Activated T-helper 17 cell treated with anti-CD3 and anti-CD28 coated beads, Interleukin-2, amount 50 U/mL, for 72 hours (primary cell): ENCODE measurements at places on chromosomes 5 and 9.

- H3K4me1 ChIP-seq, result no peaks in the 10 kb centered on the region
- no peak overlapping the region for H3K27ac ChIP-seq
- no peak for ATAC-seq
- H3K4me3 ChIP-seq, result no peak overlapping the region
- H3K36me3 ChIP-seq, result no peaks in the 10 kb centered on the region
These were observed 433.2 kb downstream of the SEMA5A start for GRCh38 chr5:9112520-9113291.

- ATAC-seq, result no peak
- H3K27me3 ChIP-seq, result no peaks in the 10 kb centered on the region
- no peaks in the 10 kb centered on the region for H3K36me3 ChIP-seq
- no peaks in the 10 kb centered on the region for H3K4me1 ChIP-seq
- no peak overlapping the region for H3K27ac ChIP-seq
- no peak overlapping the region for H3K4me3 ChIP-seq
These were observed 89.0 kb downstream of the ASTN2 start for GRCh38 chr9:117325831-117326230.

GRCh38 chr9:98874721-98875255 lies 67.3 kb downstream of the GALNT12 start:
- no peaks in the 10 kb centered on the region for H3K4me1 ChIP-seq
- no peak overlapping the region for H3K27ac ChIP-seq
- no peak for ATAC-seq

- no peak overlapping the region for H3K4me3 ChIP-seq
- peak; percentile 57 for ATAC-seq
These were observed 4.7 kb downstream of the IFNA8 start for GRCh38 chr9:21413624-21414023.

DNA sequence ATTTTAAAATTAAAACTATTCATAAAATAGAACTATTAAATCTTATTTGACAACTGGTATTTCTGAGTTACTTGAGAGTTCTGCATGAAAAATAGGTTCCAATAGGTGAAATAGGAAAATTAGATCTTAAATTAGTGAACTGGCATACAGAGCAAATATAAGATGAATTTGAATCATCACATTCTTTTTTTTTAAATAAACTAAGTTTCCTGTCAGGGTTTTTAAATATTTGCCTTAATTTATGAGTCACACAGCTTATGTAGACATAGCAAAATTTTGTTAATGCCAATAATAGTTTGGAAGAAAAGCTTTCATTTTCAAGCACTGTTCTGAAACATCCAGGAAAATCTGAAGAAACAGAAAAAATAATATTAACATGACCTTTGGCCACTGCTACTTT lies 311.7 kb upstream of the HAPLN1 start:
- no peaks in the 10 kb centered on the region for H3K4me1 ChIP-seq
- no peaks in the 10 kb centered on the region for H3K27me3 ChIP-seq
- H3K27ac ChIP-seq, result no peak overlapping the region

GRCh38 chr5:4862500-4862899 lies 277.6 kb upstream of the ADAMTS16 start:
- H3K27ac ChIP-seq, result no peak overlapping the region
- peaks cover 4% of the 10 kb centered on the region for H3K27me3 ChIP-seq
- no peak for ATAC-seq
- H3K4me3 ChIP-seq, result no peak overlapping the region

- H3K4me3 ChIP-seq, result no peak overlapping the region
- H3K27ac ChIP-seq, result no peak overlapping the region
- ATAC-seq, result no peak
- no peaks in the 10 kb centered on the region for H3K36me3 ChIP-seq
These were observed 163.5 kb downstream of the HINT1 start for GRCh38 chr5:131001507-131001906.

- no peak overlapping the region for H3K27ac ChIP-seq
- no peak overlapping the region for H3K4me3 ChIP-seq
- no peaks in the 10 kb centered on the region for H3K4me1 ChIP-seq
- no peak for ATAC-seq
- H3K36me3 ChIP-seq, result no peaks in the 10 kb centered on the region
These were observed 356.8 kb upstream of the DMAC1 start for GRCh38 chr9:8156346-8156745.

- peaks cover 11% of the 10 kb centered on the region for H3K27me3 ChIP-seq
- H3K4me3 ChIP-seq, result no peak overlapping the region
- H3K36me3 ChIP-seq, result no peaks in the 10 kb centered on the region
- H3K4me1 ChIP-seq, result no peaks in the 10 kb centered on the region
These were observed 58.6 kb upstream of the XPA start for GRCh38 chr9:97755618-97756267.

DNA sequence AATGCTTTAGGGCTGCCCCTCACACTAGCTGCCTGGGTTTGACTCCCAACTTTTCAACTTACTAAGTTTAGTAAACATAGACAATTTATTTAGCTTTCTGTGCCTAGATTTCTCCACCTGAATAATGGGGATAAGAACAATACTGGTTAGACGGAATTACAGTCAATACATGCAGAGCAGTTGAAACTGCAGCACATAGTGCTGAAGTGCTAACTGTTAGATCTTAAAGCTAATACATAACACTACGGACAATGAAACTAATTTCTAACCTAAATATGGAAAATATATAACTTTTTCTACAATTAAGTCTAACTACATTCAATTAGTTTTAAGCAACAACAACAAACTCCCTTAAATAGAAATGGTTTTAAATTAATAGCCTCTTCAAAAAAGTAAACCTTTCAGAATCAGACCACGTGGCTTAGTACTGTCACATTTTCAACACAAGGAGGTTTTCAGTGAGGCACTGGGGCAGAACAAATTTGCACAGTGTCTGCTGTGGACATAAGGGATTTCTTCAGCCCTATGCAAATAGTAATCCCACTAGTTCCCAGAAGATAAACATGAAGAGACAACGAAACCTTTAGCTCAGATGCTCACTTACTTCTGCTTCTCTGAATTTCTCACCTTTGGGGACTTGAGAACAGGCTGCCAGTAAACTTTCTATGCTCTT lies 293.4 kb downstream of the EDIL3 start:
- ATAC-seq, result no peak
- H3K36me3 ChIP-seq, result no peaks in the 10 kb centered on the region
- H3K27ac ChIP-seq, result no peak overlapping the region
- H3K4me1 ChIP-seq, result no peaks in the 10 kb centered on the region
- H3K27me3 ChIP-seq, result no peaks in the 10 kb centered on the region

GRCh38 chr5:117680426-117680825 lies 1105.8 kb upstream of the SEMA6A start:
- no peaks in the 10 kb centered on the region for H3K36me3 ChIP-seq
- no peaks in the 10 kb centered on the region for H3K27me3 ChIP-seq
- H3K4me3 ChIP-seq, result no peak overlapping the region
- no peak for ATAC-seq
- H3K27ac ChIP-seq, result no peak overlapping the region
- H3K4me1 ChIP-seq, result no peaks in the 10 kb centered on the region

- no peak overlapping the region for H3K27ac ChIP-seq
- H3K36me3 ChIP-seq, result no peaks in the 10 kb centered on the region
- H3K27me3 ChIP-seq, result peaks cover 9% of the 10 kb centered on the region
- H3K4me3 ChIP-seq, result no peak overlapping the region
- ATAC-seq, result no peak
These were observed 28.2 kb downstream of the PTGES start for GRCh38 chr9:129724456-129725190.

DNA sequence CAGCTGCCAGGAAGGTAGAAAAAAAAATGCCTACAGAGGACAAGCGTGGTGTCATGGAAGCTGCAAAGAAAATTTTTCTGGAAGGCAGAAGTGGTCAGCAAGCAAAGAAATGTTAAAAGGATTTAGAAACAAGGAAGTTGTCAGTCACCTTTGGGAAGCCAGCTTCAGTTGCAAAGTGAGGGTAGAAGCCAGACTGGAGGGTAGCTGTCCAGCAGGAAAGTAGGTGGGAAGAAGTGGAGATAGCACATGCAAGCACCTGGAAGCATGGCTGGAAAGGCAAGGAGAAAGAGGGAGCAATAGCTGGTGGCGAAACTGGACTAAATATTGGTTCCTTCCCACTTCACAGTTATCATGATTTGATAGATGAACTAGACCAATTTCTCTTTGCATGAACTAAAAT lies 54.3 kb downstream of the ADRB2 start:
- no peak overlapping the region for H3K4me3 ChIP-seq
- H3K36me3 ChIP-seq, result no peaks in the 10 kb centered on the region
- no peaks in the 10 kb centered on the region for H3K27me3 ChIP-seq
- no peak overlapping the region for H3K27ac ChIP-seq
- no peak for ATAC-seq
- no peaks in the 10 kb centered on the region for H3K4me1 ChIP-seq

DNA sequence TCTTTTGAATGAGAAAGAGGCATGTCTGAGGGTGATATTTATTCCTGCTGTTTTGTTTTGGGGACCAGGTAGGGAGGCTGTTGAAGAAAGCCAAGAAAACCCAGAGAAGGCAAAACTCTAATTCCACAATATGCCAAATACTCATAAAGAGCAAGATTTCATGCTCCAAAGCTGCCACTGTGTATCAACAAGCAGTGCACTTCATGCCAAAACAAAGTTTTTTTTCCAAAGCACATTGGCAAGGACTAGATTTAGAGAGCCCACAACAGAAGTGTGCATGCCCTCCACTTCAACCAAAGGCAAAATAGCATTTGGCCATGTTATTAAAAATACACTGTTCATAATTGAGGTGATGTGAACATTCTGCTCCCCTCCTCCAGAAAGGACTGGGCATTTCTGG lies 229.9 kb downstream of the EBF1 start:
- H3K4me3 ChIP-seq, result no peak overlapping the region
- H3K27me3 ChIP-seq, result peaks cover 8% of the 10 kb centered on the region
- peaks cover 6% of the 10 kb centered on the region for H3K4me1 ChIP-seq
- no peak for ATAC-seq
- H3K36me3 ChIP-seq, result no peaks in the 10 kb centered on the region

- H3K36me3 ChIP-seq, result no peaks in the 10 kb centered on the region
- H3K4me1 ChIP-seq, result no peaks in the 10 kb centered on the region
- peaks cover 28% of the 10 kb centered on the region for H3K27me3 ChIP-seq
- H3K4me3 ChIP-seq, result peak overlapping the region; percentile 64
- no peak for ATAC-seq
- peak overlapping the region; percentile 62 for H3K27ac ChIP-seq
These were observed 71.8 kb downstream of the C9orf50 start for GRCh38 chr9:129549139-129549538.

GRCh38 chr5:75012748-75013147 lies 39.6 kb downstream of the GCNT4 start:
- no peaks in the 10 kb centered on the region for H3K4me1 ChIP-seq
- H3K27me3 ChIP-seq, result peaks cover 5% of the 10 kb centered on the region
- no peak for ATAC-seq
- H3K27ac ChIP-seq, result no peak overlapping the region

- no peak overlapping the region for H3K4me3 ChIP-seq
- ATAC-seq, result no peak
- no peaks in the 10 kb centered on the region for H3K4me1 ChIP-seq
- no peaks in the 10 kb centered on the region for H3K27me3 ChIP-seq
These were observed 102.9 kb downstream of the GHR start for GRCh38 chr5:42526179-42526578.

- H3K36me3 ChIP-seq, result no peaks in the 10 kb centered on the region
- no peaks in the 10 kb centered on the region for H3K4me1 ChIP-seq
- H3K27ac ChIP-seq, result no peak overlapping the region
- ATAC-seq, result peak; percentile 45
These were observed 39.2 kb downstream of the PRUNE2 start for GRCh38 chr9:76866689-76867088.

DNA sequence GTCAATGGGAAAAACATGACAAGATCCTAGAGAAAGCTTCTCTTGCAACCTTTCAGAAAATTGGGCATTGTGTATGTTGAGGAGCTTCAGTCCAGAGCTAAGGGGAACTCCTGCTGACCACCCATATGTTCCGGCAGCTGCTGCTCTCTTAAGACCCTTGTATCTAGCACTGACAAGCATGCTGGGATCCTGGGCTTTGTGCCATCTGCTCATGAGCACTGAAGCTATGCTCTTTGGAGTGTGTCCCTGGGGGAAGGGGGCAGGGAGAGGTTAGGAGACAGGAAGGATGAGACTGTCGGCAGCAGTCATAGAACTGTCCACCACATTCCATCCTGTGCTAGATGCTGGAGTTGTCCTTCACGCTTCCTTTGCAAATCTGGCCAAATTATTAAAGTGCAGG lies 109.3 kb downstream of the JAKMIP2 start:
- no peak for ATAC-seq
- H3K36me3 ChIP-seq, result peaks cover 12% of the 10 kb centered on the region
- H3K27ac ChIP-seq, result no peak overlapping the region
- no peaks in the 10 kb centered on the region for H3K4me1 ChIP-seq
- H3K27me3 ChIP-seq, result no peaks in the 10 kb centered on the region

GRCh38 chr5:51691538-51692079 lies 308.4 kb downstream of the ISL1 start:
- ATAC-seq, result no peak
- H3K27ac ChIP-seq, result no peak overlapping the region
- H3K36me3 ChIP-seq, result no peaks in the 10 kb centered on the region
- H3K4me3 ChIP-seq, result no peak overlapping the region
- H3K27me3 ChIP-seq, result no peaks in the 10 kb centered on the region

DNA sequence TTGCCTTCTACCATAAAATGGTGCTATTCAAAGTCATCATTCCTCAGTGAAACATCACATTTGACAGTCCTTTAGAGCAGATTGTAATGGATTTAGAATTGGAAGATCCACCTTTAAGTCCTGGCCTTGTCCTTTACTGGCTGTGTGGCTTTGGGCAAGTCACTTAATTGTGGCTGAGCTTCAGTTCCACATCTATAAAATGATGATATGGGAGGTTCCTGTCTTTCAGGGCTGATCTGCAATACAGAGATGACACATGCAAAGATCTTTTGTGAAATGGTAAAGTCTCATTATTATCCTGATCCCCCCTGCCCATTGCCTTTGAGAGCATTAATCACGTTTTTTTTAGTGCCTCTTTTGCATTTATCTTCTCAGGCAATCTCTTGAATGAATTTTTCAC lies 58.2 kb downstream of the ZFAND5 start:
- no peak overlapping the region for H3K4me3 ChIP-seq
- no peaks in the 10 kb centered on the region for H3K27me3 ChIP-seq
- ATAC-seq, result no peak
- H3K36me3 ChIP-seq, result no peaks in the 10 kb centered on the region

GRCh38 chr9:109652971-109653370 lies 127.0 kb upstream of the PALM2AKAP2 start:
- H3K4me3 ChIP-seq, result no peak overlapping the region
- ATAC-seq, result no peak
- H3K36me3 ChIP-seq, result no peaks in the 10 kb centered on the region
- peaks cover 24% of the 10 kb centered on the region for H3K27me3 ChIP-seq

DNA sequence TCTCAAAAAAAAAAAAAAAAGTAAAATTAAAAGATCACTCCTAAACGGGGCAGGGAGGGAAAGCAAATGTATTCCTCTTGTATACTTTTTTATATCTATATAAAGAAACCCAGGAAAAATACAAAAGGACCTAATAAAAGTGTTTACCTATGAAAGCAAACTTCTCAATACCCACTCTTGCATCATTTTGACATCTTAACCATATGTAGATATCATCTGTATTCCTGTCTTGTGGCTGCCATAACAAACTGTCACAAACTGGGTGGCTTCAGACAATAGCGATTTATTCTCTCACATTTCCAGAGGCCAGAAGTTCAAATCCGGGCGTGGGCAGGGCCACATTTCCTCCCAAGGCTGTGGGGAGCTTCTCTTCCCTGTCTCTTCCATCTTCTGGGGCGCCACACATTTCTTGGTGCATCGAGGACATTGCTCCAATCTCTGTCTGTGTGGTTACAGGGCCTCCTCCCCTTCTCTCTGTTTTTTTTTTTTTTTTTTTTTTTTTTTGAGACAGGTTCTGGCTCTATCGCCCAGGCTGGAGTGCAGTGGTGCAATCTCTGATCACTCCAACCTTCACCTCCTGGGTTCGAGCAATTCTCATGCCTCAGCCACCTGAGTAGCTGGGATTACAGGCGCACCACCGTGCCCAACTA lies 58.4 kb upstream of the IL17B start:
- peaks cover 19% of the 10 kb centered on the region for H3K4me1 ChIP-seq
- H3K27me3 ChIP-seq, result no peaks in the 10 kb centered on the region
- H3K27ac ChIP-seq, result no peak overlapping the region
- ATAC-seq, result no peak
- H3K4me3 ChIP-seq, result no peak overlapping the region
